ENCODE measurements at places on chromosomes 7 and 10. TPM values are rescaled to one million over a fixed set of nuclear protein-coding genes. Genes with fewer than 3 reads are reported as not detected.
A peak's percentile ranks its signal among the peaks of the same experiment; 100 is the strongest.

GRCh38 chr7:33849004-33849403 lies 56.3 kb upstream of the BMPER start:
- DNase-seq: no peak

The ARHGAP12 gene
- total RNA-seq: 34.3 TPM

DNA sequence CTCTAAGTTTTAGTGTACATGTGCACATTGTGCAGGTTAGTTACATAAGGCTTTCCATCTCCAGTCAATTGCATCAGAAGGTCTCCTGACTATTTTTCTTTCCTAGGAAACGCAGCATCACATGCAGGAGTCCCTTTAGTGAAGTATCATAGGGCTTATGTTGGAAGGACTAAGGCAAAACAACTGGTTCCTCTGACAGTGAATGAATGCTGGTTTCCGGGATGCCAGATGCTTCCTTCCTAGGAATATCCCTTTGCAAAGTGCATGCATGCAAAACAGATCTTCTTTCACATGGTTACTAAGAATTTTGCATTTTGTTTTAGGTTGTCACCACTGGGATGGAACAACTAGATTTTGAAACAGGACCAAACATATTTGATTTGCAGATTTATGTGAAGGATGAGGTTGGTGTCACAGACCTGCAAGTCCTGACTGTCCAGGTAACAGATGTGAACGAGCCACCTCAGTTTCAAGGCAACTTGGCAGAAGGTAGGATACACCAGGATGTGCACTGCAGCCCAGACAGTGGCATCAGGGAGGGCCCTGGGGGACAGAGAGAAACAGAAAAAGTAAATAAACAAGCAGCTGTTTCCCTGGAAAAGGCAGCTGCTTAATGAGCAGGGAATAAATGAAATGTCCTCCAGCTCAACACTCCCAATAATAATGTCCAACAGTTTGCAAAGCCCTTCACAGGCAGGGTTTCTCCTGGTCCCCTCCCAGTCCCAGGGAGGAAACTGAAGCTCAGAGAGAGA lies 17.8 kb downstream of the CDHR3 start:
- DNase-seq: no peak

GRCh38 chr10:131857156-131858117 lies 43.4 kb upstream of the PPP2R2D start:
- DNase-seq: no peak

DNA sequence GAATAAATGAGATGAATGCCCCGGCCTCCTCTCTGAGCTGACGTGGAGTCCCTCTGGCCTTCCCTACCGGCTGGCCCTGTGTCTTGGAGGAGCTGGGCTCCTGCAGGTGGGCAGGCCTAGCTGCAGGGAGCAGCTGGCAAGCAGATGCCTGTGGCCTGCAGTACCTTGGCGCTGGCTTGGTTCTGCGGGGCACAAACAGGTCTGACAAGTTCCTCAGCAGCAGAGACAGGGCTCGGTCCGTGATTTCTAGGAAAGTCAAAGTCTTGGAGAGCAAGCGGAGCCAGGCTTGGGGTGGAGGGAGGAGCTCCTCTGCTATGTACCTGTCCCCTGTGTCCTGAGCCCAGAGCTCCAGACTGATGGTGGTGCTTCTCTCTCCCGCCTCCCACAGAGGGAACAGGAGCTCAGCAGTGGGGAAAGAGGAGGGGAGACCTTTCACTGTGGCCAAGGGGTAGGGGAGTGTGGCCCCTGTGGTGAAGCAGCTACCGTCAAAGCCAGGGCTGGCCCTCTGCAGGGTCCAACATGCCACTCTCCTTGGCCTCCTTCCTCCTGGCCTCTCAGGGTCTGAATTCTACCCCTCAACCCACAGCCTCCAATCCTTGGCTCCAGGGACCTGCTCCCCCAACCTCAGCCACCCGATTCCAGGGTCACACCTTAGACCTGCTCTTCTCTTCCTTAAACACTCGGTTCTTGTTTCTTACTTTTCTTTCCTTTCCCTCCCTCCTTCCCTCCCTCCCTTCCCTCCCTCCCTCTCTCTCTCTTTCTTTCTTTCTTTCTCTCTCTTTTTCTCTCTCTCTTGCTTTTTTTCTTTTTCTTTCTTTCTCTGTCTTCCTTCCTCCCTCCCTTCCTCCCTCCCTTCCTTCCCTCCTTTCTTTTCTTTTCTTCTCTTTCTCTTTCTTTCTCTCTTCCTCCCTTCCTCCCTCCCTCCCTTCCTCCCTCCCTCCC lies 20.1 kb downstream of the MYL10 start:
- peak; percentile 88 for DNase-seq

The MLXIPL gene
- 13.5 TPM for total RNA-seq

The CHAT gene
- total RNA-seq: 0.26 TPM

DNA sequence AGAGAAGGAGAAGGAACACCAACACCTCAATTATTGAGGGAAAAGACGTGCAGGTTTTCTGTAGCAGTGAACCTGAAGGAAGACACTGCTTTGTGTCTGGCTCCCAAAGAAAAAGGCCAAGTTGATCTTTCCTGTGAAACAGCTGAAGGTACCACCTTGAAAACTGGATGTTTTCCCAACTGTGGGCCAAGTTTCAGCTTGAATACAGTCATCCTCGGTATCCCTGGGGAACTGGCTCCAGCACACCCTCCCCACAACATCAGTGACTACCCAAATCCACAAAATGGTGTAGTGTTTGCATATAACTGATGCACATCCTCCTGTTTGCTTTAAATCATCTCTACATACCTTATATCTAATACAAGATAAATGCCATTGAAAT lies 297.0 kb upstream of the PITRM1 start:
- no peak for DNase-seq

The MGAM2 gene
- 10.9 TPM for total RNA-seq

DNA sequence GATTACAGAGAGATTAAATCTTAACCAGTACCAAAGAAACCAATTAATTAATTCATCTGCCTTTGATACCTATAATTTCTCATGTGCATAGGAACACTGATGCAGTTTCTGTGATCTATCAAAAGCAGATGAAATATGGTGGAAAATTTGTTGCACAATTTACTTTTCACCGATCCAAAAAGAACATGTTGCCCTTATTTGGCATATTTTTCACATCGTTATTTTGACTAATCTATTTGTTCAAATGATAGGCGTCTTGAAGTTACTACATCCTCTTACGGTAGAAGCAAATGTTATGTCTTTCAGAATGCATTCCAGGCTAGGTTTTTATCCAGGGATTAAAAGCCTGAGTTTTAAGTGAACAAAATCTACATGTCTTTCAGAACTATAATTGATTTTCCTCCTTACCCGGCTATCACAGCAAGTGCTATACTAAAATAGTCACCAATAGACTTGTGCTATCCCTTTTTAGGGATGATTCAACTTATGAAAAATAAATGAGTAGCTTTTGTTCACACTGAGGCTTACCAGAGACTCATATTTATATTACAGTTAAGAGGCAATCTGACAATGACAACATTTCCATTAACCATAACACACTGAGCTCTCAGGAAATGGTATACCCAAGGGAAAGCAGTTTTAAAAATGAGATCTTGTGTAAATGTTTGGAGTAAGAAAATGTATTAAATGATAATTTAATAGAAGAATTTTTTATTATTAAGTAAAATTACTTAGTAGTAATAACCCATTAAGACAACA lies 16.8 kb upstream of the TES start:
- DNase-seq: no peak

The MBL2 gene
- not detected for total RNA-seq

The EIF5AL1 gene
- not detected for total RNA-seq

The MRLN gene
- not detected for total RNA-seq

DNA sequence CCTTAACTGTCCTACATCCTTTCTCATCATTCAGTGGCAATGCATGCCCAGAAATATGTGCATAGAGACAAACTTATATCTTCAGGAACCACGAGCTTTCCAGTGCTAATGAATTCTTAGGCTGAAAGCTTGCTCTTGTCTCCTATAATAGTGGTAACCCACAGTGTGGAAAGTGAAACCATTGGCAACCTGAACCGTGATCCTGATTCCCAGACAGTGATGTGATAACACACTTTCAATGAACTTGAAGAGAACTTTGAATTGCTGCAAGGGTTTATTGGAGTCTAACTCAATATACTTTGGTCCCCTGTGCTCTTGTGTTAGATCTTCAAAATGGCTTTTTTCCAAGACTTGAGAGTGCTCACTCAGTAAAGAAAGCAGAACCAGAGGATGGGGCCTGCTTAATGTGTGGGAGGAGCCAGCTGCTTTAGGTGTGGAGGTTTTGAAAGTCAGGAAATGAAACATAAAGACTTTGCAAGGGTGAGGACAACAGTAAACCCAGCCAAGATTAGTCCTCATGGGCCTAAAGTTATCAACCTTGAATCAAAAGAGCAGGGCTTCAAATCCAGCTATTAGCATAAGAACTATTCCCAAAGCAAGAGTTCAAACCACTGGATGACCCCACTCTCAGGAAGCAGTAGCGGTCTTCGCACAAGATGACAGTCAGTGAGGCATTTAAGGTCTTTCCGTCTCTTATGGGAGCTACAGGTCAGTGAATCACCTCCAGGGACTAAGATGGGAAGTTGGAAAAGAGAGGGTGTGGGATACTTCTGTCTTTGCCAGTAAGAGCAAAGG lies 332.4 kb upstream of the NRP1 start:
- DNase-seq: no peak

GRCh38 chr10:128808921-128809440 lies 658.1 kb upstream of the MGMT start:
- DNase-seq: no peak

- DNase-seq: no peak
Observed at GRCh38 chr7:87213811-87214210, 5.7 kb downstream of the TMEM243 start.
